Suppressor macrophage (primary cell): ENCODE measurements at places on chromosomes 12 and 14.

DNA sequence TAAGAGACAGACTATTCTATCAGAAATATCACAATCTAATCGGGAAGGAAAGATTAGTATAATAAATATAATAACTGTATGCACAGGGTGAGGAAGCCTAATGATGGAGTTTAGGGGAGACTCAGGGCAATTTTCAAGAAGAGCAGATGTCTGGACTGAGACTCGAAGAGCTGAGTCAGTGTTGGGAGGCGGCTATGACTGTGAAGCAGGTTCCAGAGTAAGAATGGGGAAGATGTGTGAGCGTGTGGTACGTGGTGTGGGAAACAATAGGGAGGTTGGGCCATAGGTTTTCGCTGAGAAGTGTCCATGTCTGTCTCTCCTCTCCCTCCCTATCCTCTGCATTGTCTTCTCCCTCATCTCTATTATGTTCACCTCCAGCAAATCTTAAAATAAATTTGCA, 85.6 kb downstream of the LMO3 start:
- no peak for DNase-seq

DNA sequence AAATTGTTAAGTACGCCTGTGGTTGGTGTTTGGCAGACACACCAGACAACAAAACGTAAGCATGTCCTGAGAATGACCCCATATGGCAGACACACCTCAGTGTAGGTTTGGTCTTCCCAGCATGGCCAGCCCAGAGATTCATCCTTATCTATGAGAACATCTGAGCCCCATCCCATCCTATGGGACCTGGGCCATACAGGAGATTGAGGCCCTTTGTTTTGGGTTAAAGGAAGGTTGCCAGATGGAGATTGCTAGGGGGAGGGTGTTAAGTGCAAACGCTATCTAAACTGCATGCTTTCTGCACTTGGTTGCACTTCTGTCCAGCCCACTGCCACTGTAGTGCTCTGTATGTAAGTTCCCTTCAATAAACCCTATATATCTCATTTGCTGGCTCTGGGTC, 4.1 kb upstream of the PCNX4 start:
- DNase-seq, result no peak

DNA sequence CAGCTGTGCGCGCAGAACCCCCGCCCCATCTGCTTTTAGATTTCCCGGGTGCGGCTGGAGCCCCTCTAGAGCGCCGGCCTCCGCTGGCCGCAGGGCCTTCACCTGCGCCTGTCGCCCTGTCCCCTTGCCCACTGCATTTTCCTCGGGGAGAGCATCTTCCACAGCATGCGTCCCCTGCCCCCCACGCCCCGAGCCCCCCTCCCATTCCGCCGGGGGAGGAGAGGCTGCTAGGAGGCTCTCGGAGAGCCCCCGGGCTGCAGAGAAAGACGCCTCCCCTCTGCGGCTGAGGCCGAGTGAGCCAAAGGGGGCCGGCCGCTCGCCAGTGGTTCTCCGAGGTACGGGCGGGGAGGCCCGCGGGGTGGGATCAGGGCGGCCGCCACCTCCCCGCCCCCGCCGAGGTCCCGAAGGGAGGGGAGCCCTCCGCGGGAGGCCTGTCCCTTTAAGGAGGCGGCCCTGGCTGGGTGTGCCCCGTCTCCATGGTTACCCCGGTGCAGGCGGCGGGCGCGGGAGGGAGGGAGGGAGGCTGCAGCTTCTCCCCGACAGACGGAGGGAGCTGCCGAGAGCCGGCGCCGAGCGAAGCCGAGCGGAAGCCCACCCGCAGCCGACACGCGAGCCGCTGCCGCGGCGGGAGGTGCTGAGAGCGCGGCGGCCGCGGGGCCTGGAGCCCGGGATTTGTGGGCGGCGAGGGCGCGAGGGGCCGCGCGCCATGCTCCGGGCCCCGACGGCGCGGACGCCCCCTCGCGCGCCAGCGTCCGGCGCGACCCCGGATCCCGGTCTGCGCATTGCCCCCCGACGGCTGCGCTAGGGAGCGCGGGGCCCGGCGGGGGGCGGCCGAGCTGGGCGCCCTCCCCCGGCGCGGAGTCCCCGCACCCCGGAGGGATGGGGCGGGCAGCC, at the start of gene KCNH3:
Gene KCNH3 (plus strand): TSS at position 521 of the 894 bp plus-strand sequence. CDS start 387 bp downstream, outside the sequence.
- DNase-seq, result peak; percentile 84

- DNase-seq, result peak; percentile 44
Observed at GRCh38 chr12:8697120-8697475, 693 bp upstream of the RIMKLB start.

GRCh38 chr14:99255621-99256482, 16.1 kb downstream of the BCL11B start:
- DNase-seq, result no peak
